ENCODE measurements at places on chromosomes 3 and 15.

- no peak for DNase-seq
These were observed 78.0 kb downstream of the CHCHD6 start for GRCh38 chr3:126781889-126782491.

GRCh38 chr15:96416934-96417759 lies 86.6 kb downstream of the NR2F2 start:
- no peak for DNase-seq

DNA sequence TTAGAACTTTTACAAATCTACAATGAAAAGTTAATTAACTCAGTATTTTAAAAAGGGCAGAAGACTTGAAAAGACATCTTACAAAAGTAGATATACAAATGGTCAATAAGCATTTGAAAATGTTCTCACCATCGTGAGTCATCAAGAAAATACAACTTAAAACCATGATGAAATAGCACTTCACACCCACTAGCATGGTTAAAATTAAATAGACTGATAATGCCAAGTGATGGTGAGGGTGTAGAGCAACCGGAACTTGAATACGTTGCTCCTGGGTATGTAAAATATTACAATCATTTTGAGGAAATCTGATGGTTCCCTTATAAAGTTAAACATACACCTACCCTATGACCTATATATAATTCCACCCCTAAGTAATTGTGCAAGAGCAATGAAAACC lies 319.8 kb upstream of the UMPS start:
- no peak for DNase-seq

DNA sequence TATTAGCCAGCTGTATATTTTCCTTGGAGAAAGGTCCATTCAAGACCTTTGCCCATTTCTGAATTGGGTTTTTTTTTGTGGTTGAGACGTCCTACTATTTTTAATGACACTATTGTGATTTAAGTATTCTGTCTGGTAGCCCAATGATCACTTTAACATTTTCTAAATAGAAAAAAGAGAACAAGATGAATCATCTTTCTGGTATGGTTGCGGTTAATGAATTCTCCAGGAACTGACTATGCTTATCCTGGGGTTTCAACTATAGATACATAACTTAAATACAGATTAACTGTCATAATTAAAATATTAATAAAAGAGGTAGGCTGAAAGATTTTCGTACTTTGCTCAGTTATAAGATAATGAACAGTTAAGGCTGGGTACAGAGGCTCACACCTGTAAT lies 51.9 kb downstream of the PBRM1 start:
- DNase-seq: no peak

DNA sequence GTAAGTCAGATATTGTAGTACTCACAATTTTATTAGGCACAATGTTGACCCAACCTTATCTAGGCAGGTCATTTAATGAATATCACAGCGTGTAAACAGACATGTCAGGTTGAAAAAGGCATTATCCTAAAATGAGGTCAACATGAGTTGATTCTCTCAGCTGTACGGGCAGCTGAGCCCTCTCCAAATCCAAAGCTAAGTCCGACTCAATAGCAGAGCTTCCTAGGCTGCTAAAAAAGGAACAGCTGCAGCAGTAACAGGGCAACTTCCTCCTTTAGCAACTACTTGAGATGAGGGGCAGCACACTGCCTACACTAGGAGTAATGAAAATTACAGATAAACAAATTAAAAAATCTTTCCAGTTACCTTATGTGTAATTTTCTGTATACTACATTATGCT lies 189.2 kb downstream of the CADM2 start:
- no peak for DNase-seq
